Stromal cell of bone marrow (primary cell): ENCODE measurements at places on chromosomes 1 and 21.
A peak's percentile ranks its signal among the peaks of the same experiment; 100 is the strongest.

DNA sequence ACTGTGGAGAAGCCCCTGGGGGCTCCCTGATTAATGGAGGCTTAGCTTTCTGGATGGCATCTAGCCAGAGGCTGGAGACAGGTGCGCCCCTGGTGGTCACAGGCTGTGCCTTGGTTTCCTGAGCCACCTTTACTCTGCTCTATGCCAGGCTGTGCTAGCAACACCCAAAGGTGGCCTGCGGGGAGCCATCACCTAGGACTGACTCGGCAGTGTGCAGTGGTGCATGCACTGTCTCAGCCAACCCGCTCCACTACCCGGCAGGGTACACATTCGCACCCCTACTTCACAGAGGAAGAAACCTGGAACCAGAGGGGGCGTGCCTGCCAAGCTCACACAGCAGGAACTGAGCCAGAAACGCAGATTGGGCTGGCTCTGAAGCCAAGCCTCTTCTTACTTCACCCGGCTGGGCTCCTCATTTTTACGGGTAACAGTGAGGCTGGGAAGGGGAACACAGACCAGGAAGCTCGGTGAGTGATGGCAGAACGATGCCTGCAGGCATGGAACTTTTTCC is 24.8 kb downstream of the PCSK9 start:
- DNase-seq = no peak

DNA sequence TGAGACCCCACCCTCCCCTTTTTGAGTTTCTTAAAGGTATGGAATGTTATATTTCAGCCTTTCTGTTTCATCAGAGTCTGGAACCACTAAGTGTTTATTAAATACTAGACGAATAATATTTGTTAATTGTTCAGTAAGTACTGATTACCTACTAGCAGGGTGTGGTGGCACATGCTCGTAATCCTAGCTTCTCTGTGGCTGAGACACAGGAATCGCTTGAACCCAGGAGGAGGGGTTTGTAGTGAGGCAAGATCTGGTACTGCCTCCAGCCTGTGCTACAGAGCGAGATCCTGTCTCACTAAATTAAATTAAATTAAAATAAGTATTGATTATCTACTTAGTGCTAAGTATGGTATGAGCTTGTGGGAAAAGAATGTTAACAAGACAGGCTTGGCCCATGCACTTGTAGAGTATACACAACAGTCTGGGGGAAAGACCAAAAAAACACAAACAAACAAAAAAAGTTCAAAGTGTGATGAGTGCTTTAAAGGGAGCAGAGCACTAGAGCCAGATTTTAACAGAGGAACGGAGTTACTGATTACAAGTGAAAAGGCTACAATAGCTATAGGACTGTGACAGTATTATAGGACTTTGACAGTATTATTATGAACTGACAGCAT is 2.4 kb downstream of the CEPT1 start:
- no peak for DNase-seq

DNA sequence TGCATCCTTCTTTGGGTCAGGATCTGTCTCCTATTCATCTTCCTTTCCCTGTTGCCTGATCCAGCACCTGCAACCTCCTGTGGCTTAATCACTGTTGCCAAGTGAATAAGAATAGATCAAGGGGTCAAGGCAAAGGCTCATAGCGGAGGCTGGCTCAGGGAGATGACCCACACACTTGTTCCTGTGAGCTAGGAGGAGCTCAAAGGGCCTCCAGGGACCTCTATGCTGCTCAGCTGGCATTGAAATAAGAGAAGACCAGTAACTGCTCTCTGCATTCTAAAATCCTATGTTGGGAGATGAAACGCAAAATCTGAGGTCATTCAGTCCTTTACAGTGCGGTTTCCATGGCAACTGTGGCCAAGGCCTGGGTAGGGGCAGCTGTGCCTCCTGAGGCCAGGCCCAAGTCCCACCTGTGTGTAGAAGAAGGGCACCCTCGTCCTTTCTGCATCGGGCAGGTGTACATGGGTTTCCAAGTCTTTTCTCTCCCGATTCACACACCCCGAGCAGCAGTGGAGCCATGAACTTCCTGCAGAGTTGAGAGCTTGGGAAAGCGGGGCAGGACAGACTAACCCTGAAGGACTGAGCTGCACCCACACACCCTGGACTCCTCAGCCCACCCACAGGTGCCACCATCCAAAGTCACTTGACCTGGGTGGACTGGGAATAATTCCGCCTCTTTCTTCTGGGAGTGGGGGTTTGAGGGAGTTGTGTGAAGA is 27.8 kb upstream of the STUM start:
- no peak for DNase-seq

DNA sequence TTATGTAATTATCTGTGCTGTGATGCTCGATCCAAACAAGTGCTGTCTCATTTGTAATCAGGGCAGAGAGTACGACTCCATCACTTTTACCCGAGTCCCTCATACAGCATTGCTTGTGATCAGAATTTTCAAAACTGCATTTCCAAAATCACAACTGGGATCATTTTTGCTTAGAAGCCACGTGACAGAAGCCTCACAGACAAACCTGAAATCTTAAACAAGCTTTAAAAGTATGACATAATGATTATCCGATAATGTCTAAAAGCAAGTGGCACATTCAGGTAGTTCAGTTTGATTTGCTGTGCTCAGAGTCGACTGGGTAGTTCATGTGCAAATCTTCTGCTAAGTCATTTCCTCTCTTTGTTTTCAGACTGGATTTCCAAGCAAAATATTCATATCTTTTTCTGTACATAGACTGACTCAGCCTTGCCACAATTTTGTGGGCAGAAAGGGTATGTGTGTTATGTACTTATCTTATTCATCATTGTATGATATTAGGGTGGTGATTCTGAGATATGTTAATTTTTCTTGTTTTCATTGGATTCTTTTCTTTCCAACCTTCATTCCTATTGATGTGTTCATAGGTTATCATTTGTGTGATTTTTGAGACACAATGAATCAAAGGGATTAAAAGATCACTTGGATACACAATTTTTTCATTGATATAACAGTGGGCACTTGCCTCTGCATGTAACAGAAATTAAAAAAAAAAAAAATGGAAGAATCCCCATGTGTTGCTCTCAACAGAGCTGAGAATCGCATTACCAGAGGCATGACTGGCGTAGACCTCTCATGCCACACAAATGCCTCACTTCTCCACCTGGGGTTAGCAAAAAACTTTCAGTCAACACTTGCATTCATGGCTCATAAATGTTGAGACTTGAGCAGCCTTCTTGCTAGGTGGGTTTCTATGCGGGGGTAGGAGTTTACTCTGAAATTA is 355.7 kb downstream of the LTN1 start:
- peak; percentile 81 for DNase-seq

- DNase-seq = no peak
Measured at GRCh38 chr1:44640200-44640853, 34.0 kb downstream of the TMEM53 start.
